ENCODE measurements at places on chromosomes 5 and 9. TPM values are rescaled to one million over a fixed set of nuclear protein-coding genes. Genes with fewer than 3 reads are reported as not detected.

Gene SPINK7
- not detected for total RNA-seq

Gene FAXDC2
- not detected for total RNA-seq

Gene LCN2
- not detected for total RNA-seq

Gene LHX6
- total RNA-seq: not detected
